Umbilical cord (tissue), 2 donors: ENCODE measurements at places on chromosomes 11 and 22.

GRCh38 chr11:132315696-132316095 lies 945.3 kb downstream of the NTM start:
- DNase-seq, result peak; percentile 95

GRCh38 chr11:43419460-43419859 lies 60.7 kb downstream of the TTC17 start:
- DNase-seq, result peak; percentile 38

DNA sequence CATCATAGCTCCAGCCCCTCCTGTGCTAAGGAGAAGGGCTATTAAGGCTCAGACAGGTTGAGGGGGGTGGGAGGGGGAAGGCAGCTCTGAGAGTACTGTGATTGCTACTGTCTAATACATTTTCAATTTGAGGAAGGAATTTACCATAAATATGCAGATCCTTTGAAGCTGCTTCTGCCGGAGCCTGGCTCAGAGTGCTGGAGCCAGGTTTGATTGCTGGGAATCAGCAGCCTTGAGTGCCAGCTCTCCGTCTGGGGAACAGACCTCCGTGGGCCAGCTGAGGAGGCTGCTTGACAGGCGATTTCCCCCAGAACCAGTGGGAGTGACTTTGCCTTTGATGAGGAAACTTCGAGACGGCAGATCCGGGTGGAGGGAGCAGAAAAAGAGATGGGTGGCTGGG lies 141.7 kb upstream of the TBCEL start:
- DNase-seq, result no peak

DNA sequence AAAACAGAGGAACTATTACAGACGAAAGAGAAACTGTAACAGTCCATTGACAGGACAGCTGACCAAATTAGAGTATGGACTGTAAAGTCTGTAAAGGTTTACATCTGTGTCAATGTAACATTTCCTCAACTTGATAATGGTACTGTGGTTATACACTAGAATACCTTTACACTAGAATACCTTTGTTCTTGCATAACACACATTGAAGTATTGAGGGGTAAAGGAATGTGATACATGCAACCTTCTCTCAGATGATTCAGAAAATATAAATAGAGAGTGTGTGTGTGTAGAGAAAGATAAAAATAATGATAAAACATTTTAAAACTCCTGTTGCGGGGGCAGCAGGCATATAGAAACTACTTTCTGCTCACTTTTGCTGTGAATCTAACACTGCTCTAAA lies 5.6 kb upstream of the EEF1G start:
- no peak for DNase-seq
